ENCODE measurements at places on chromosomes 2 and 18.

DNA sequence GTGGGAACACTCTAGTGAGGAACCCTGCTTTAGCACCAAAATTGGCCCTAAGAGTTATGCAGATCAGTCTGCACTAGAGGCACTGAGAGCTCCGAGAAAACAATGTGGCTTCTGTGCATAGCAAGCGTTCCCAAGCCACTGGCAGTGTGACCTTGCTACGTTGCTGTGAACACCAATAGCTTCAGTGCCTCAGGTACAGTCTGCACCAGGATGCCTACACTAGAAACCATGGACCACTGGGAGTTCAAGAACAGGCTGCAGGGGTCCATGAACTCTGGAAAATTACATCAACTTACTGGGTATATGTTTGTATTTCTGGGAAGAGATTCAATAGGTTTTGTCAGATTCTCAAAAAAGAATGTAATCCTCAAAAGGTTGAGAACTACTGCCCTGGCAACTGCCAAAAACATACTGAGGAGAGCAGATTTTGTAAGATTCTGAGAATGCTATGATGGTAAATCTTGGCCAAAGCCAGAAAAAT lies 18.3 kb upstream of the SP3 start:
- DNase-seq: peak; percentile 87

GRCh38 chr2:55137024-55137958 lies 87.0 kb upstream of the RTN4 start:
- no peak for DNase-seq

DNA sequence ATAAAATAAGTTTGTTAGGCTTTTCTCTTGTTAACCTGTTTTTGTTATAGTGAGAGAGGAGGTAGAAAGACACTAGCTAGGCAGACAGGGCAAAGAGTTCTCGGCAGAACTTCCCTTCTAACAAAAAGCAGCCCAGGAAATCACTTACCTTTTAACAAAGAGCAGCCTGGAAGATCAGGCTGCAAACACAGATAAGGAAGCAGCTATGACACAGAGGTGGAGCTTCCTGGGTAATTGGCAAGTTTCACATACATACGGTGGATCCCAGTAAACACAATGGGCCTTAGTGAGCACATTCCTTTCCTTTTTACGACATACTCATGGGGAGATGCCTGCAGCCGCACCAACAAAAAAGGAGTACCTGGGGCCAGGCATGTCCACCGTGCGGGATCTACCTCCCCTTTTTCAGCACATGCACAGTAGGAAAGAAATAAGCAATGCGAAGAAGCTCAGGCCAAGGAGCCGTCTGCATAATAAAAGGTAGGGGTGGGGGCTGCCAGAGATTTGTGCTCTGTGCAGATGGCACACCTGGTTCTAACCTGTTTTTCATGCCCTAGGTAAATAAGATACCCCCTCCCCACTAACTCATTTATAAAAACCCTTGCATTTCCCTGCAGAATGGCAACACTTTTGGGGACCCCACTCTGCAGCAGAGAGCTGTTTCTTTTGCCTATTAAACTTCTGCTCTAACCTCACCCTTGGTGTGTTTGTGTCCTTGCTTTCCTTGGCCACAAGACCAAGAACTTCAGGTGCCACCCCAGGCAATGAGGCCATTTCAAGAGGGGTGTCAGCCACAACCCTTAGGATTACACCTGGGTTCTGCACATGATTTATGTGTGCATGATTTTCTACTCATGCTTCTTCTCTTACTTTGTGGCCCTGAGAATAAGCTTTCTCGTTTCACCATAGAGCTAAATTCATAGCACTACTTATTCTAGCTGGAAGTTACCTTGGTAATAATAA lies 26.5 kb downstream of the MDH1 start:
- no peak for DNase-seq

- peak; percentile 83 for DNase-seq
Observed at GRCh38 chr2:1707771-1708418, 36.4 kb downstream of the PXDN start.

GRCh38 chr18:7982216-7982615 lies 415.1 kb downstream of the PTPRM start:
- no peak for DNase-seq

DNA sequence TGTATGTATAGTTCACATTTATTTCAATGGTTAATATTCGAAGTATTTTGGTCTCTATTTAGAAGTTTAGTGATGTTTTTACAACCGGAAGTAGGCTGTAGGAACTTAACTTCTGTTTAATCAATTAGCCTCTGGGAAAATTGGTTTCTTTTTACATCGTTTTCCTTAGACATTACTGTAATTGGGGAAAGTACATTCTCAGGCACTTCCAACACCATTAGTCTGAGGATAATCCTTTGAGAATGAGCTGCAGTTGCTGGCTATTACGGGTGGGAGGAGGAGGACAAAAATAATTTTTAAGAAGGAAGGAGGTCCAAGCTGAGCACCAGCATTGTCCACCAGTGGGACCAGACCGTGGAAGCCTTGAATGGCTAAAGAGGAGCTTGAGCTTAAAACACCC lies 70.4 kb upstream of the ST3GAL5 start:
- DNase-seq: no peak

- peak; percentile 7 for DNase-seq
Observed at GRCh38 chr2:63488118-63488713, 100.1 kb downstream of the WDPCP start.

GRCh38 chr18:10475654-10476291 lies 21.3 kb downstream of the APCDD1 start:
- no peak for DNase-seq

DNA sequence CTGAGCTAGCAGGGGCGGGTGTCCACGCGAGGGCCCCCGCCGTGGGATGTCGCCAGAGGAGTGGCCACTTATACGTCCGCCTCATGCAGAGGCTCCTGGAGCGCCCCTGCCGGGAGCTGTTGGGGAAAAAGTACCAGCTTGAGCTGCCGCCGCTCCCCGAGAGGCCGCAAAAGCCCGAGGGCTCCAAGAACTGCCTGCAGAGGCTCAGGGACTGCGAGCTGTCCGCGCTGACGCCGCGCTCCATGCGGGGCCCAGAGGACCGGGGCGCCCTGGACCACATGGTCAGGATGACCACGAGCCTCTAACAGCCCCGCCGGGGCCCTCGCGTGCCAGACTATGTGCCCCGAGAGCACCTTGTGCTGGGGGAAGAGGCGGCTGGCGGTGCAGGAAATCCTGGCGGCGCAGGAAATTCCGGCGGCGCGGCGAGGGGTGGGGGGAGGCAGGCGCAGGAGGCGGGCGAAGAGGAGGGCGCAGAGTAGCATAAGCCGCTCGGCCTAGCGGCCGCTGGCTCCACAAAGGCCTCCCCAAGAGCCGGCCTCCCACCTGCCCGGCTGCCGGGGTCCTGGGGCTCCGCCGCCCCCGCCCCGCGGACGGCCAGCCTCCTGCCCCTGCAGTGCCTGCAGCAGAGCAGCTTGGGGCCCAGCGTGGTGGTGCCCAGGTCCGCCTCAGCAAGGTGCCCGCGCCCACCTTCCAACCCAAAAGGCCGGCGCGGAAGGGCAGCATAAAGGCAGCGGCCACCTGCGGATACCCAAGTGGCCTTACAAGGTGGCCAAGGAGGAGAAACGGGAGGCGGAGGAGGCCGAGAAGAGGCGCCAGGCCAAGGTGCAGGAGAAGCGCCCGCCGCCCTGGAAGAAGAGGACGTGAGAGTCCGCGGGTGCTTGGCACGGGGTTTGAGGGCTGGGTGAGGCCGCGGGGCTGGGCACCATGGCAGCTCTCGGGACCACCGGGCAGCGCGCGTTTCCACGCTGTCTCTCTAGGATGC lies 42.1 kb upstream of the TRIM43B start:
- peak; percentile 67 for DNase-seq

GRCh38 chr2:240429341-240429871 lies 6.1 kb upstream of the GPC1 start:
- no peak for DNase-seq

GRCh38 chr2:201858281-201859184 lies 52.2 kb downstream of the CDK15 start:
- no peak for DNase-seq

DNA sequence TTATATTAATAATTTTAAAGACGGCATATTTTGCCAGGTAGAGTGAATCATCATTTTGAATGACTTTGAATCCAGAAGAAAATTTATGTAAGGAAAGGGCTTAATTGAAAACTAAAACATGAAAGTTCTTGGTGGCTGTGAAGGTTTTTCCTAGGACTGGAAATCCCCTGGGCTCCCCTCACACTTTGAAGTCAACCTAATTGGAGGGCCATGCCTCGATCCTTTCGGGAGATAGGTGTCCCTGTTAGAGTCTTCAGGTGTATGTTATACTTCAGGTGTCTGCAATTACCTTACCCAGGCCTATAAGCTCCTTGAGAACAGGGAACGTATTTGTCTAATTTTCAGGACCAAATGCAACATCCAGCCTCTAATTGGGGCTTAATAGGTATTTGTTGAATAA lies 73.0 kb downstream of the ARL4C start:
- no peak for DNase-seq

- DNase-seq: no peak
Observed at GRCh38 chr2:159010963-159011362, 42.5 kb downstream of the TANC1 start.

- DNase-seq: no peak
Observed at GRCh38 chr2:223055836-223056235, 3.8 kb downstream of the KCNE4 start.

GRCh38 chr2:21452678-21453077 lies 328.9 kb downstream of the TDRD15 start:
- no peak for DNase-seq

DNA sequence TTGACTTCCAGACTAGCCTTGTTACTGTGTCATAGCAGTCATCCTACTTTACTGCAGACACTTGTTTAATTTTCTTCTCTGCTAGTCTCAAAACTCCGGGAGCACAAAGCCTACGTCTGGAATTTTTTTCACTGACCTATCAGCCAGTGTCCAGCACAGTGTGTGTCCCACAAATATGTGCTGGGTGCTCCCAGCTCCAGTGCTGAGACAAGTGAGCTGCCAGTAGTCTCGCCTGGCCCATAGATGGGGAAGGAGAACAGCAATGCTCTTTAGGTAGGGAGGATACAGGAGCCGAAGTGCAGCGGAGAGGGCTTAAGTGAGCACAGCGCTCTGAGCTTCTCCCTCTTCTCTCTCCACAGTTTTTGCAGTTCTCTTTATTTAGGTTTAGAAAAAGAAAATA lies 34.0 kb downstream of the ARHGAP28 start:
- DNase-seq: no peak

GRCh38 chr18:35122586-35123224 lies 81.5 kb downstream of the MAPRE2 start:
- DNase-seq: peak; percentile 92

DNA sequence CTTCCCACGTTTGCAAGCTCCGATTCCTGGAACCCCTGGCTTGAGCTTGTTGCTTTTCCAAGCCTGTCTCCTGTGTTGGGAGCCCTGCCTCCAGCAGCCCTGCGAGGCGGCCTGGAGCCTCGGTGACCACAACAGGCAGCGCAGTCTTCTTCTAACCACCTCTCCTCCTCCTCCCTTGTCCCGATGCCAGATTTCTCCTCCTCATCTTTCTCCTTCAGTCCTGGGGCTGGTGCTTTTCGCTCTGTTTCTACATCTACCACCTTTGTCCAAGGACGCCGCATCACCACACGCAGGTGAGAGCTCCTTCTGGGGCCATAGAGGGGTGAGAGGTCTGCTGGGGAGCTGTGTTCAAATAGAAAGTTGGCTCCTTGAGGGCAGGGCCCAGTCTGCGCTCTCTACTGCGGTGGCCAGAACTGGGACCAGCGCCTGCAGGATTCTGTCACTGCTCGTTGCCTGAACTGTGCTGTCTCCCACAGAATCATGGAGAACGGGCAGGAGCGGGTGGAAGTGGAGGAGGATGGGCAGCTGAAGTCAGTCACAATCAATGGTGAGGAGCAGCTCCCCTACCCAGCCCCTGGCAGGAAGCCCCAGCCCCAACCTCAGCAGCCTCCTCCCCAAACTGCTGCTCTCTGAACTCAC lies 3.9 kb downstream of the DNAJB2 start:
- no peak for DNase-seq

DNA sequence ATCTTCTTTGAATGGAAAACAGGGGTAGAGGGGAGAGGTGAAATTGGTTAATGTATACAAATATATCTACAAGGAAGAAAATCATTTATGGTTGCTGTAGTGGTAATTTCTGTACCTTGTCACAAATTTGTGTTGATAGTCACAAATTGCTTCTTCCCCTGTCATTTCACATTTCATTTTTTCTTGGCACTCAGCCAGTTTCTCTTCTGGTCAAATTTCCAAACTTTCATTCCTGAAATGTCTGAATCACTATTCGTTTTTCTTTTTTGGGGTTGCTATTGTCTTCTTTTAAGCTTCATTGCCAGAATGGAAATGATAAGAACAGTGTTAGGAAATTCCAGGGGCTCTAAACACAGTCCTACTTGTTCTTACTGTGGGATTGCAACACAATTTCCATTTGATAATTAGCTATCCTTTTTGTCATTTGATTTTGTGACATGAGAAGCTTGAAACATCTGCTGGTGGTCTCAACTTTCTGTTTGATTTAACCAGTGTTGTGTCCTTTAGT lies 136.0 kb upstream of the GCFC2 start:
- no peak for DNase-seq

Measured in NCI-H2171 treated with DMSO at 0.1 percent for 48 hours (cell line).